ENCODE measurements at places on chromosomes 3 and 15. TPM values are rescaled to one million over a fixed set of nuclear protein-coding genes. Genes with fewer than 3 reads are reported as not detected.

SLC2A2 gene
- 20.9 TPM for polyA plus RNA-seq

XCR1 gene
- polyA plus RNA-seq = 0.04 TPM

MGLL gene
- 25.2 TPM for polyA plus RNA-seq

SKOR1 gene
- 0.41 TPM for polyA plus RNA-seq

- no peak for DNase-seq
Measured at GRCh38 chr3:134320749-134321148, 53.5 kb downstream of the AMOTL2 start.

DNA sequence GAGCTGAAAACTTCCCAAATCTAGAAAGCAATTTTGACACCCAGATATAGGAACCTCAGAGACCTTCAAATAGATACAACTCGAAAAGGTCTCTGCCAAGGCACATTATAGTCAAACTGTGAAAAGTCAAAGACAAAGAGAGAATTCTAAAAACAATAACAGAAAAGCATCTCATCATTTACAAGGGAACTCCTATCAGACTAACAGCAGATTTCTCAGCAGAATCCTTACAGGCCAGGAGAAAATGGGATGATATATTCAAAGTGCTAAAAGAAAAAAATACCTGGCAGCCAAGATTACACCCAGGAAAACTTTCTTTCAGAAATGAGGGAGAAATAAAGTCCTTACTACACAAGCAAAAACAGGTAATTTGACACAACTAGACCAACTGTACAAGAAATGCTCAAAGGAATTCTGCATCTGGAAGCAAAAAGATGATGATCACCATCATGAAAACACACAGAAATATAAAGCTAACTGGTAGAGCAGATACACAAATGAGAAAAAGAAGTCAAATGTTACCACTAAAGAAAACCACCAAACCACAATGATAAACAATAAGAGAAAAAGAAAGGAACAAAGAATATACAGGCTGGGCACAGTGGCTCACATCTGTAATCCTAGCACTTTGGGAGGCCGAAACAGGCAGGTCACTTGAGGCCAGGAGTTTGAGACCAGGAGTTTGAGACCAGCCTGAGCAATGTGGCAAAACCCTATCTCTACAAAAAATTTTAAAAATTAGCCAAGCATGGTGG lies 50.4 kb downstream of the ADAM10 start:
- no peak for DNase-seq

- no peak for DNase-seq
Measured at GRCh38 chr15:36579792-36580431, 486 bp downstream of the CDIN1 start.
